AG09309 (cell line): ENCODE measurements at places on chromosomes 12 and 14.

- no peak for DNase-seq
Measured at GRCh38 chr12:49388682-49389386, 21.6 kb downstream of the SPATS2 start.

GRCh38 chr12:72286526-72286925, 14.4 kb downstream of the TRHDE start:
- DNase-seq, result no peak

DNA sequence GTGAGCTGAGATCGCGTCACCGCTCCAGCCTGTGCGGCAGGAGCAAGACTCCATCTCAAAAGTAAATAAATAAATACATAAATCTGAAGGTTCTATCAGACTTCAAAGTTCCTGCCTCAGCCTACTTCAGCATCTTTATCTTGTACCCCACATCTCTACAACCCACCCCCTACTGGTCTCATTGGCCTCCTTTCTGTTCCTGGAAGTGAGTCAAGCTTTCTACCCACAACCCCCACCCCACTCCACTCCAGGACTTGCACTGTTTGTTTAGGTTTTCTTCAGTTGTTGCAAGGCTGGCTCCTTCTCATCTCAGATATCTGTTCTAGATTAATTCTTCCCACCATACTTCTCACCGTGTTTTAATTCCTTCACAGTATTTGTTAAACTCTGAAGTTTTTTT, 714 bp upstream of the PSMC6 start:
- DNase-seq, result no peak

DNA sequence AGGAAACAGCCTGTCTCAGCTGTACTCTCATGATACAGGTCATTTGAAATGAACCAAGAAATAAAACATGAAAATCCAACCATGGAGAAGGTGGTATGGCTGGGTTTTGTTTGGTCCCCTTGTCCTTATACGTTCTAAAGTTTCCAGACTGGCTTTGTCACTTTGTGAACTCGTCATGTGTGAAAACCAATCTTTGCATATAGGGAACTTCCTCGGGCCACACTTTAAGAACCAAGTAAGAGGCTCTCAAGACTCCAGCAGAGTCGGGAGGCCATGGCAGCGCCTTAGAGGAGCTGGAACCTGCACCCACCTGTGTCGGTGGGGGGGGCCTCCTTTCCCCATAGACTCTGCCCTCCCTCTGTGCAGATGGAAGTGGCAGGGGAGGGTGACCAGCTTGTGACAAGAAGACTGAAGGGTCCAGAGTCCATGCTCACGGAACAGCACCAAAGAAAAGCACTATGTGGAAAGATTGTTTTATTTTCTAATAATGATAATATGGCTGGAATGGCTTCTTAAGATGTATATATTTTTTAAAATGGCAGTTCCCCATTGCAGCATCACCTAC, 125.3 kb downstream of the ESRRB start:
- DNase-seq, result no peak

GRCh38 chr14:23681337-23681736, 45.2 kb downstream of the DHRS2 start:
- no peak for DNase-seq

GRCh38 chr12:12870465-12870864, 20.9 kb upstream of the GPRC5A start:
- peak; percentile 99 for DNase-seq
